ENCODE measurements at places on chromosomes 1 and 21.

DNA sequence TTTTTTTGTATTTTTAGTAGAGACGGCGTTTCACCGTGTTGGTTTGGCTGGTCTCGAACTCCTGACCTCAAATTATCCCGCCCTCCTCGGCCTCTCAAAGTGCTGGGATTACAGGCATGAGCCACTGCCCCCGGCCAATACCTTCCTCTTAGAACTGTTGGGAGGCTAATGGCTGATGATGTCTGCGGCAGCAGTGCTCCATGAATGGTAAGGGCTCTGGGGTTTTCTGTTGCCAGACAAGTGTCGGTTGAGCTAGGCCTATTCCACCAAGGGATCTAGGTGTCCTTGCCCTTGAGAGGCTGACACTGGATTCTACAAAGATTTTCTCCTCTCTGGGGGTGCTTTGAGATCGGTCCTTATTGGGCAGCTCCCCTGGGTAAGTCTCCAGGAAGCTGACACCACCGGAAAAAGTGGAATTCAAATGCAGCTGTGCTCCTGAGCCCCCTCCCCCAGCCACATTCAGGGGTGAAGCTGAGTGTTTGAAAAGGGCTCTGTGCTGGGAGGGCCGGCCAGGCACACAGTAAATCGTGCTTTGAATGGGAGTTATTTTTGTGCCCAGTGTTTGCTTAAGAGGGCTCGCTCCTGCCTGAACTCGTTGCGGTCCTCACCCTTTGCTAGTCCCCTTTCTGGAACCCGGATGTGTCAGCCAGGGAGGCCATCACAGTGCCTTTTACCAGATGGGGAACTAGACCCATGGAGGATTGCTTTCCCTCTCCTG is 5.2 kb downstream of the SOX13 start:
- no peak for DNase-seq

DNA sequence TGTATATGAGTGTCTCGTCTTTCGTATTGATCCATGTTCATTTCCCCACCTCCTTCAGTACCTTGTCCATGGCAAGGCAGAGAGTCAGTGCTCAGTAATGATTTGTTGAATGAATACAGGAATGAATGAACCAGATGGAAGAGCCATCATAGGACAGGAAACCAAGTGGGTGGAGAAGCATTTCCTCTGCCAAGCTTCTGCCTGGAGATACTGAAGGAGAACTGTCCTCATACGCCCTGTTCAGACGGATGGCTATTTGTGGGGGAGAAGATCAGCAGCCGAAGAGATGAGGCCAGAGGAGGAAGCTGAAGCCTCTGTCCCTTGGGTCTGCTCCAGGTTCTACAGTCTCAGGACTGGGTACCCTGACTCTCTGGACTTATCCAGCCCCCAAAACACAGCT is 5.8 kb downstream of the FAM43B start:
- DNase-seq, result no peak

GRCh38 chr1:38038861-38039260 is 7.7 kb downstream of the POU3F1 start:
- DNase-seq, result peak; percentile 71

DNA sequence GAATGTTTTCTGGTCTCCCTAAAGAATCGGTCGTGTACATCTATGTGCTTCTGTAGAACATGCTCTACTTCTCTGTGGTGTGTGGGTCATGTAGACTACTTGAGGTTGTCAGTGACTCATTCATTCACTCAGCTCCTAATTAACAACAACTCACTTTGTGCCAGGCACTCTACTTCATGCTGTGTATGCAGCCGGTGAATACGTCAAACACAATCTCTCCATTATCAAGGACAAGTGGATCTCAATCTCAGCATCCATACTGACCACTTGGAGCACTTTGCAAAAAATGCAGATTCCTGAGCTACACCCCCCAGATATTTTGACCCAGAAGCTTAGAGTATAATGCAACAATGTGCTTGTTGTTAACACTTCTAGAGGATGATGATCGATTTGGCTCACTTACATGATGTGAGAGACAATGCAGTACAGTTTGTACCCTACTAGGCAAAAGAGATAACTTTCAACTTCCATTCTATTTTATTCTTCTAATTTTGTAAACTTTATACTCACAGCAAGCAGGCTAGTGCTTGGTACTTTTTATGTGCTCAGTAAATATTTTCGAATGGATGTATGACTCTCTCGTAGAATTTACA is 508.6 kb upstream of the ADAMTS5 start:
- DNase-seq, result no peak

DNA sequence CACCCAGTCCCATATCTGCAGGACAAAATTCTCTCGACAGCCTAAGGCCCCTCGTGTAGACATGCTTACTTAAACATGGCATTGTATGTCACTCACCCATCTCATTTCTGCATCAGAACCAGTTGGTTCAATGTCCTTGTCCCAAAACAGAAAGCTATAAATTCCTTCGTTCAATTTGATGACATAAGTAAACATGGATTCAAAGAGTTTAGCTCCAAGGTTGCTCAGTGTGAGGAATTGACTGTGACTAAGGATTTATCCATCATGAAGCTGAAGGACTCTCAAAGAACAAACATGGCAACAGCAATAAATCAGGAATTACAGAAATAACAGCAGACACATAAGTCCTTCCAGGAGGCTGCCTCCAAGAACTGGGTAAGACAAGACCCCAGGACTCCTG is 237.2 kb downstream of the TOMM20 start:
- no peak for DNase-seq

GRCh38 chr1:227855687-227856086 is 40.2 kb downstream of the PRSS38 start:
- DNase-seq, result no peak

DNA sequence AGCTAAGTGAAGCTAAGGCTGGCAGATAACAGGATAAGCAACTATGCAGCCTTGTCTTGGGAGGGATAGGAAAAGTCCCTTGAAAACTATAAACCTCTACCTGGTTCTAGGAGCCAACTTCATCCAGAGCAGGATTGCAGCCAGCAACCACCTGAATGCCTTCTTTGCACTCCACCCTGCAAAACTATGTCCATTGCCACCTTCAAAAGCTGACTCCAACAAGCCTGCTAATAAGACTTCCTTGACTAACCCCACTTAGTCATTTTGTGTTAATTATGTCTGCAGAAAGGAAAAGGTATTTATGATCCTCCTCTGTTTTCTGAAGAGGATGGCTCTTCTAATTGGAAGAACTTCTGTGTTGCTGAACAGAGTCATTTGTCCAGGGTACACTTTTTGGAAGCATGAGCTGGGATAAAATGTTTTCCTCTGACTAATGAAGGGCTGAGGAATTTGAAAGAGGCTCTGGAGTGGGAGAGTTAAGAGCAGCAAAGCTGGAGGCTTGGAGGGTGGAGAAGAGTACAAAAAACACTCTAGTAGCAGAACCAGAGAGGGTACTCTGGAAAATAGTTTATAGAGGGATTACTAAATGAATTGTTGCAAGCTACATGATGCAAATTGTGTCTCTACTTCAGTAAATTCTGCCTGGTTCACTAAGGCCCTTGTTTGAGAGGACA is 9.6 kb upstream of the RIMKLA start:
- no peak for DNase-seq
